Cardiac ventricle fibroblast (primary cell): ENCODE measurements at places on chromosomes 1 and 21. TPM values are rescaled to one million over a fixed set of nuclear protein-coding genes. Genes with fewer than 3 reads are reported as not detected.

The C1orf56 gene
- total RNA-seq, result 3.4 and 4.8 TPM in 2 replicates

The ATP1A4 gene
- total RNA-seq, result not detected in 2 replicates

The LRRC8D gene
- total RNA-seq, result 21.3 and 24.8 TPM in 2 replicates

The SRM gene
- total RNA-seq, result 71.7 and 84.4 TPM in 2 replicates

The MPZ gene
- 0.44 and 0.50 TPM in 2 replicates for total RNA-seq

The ASPM gene
- total RNA-seq, result 2.9 and 3.0 TPM in 2 replicates
